ENCODE measurements at places on chromosomes 6 and 20.

- DNase-seq = no peak
Observed at GRCh38 chr6:48144021-48144420, 33.0 kb upstream of the PTCHD4 start.

- no peak for DNase-seq
Observed at GRCh38 chr6:148395583-148396101, 53.0 kb downstream of the SASH1 start.

GRCh38 chr20:11323816-11324215 is 593.9 kb upstream of the BTBD3 start:
- no peak for DNase-seq

- DNase-seq = no peak
Observed at GRCh38 chr20:5766085-5766764, 16.0 kb downstream of the SHLD1 start.

GRCh38 chr6:149220882-149221773 is 96.4 kb upstream of the TAB2 start:
- DNase-seq = no peak

GRCh38 chr20:25052255-25053194 is 5.4 kb downstream of the ACSS1 start:
- DNase-seq = peak; percentile 42

GRCh38 chr6:128070406-128070805 is 169.5 kb upstream of the THEMIS start:
- no peak for DNase-seq

- no peak for DNase-seq
Observed at GRCh38 chr20:17958373-17959256, 10.0 kb downstream of the SNX5 start.

GRCh38 chr6:88166493-88167351 is 575 bp upstream of the CNR1 start:
- peak; percentile 38 for DNase-seq

GRCh38 chr6:164532198-164533044 is 777.0 kb downstream of the C6orf118 start:
- DNase-seq = no peak

DNA sequence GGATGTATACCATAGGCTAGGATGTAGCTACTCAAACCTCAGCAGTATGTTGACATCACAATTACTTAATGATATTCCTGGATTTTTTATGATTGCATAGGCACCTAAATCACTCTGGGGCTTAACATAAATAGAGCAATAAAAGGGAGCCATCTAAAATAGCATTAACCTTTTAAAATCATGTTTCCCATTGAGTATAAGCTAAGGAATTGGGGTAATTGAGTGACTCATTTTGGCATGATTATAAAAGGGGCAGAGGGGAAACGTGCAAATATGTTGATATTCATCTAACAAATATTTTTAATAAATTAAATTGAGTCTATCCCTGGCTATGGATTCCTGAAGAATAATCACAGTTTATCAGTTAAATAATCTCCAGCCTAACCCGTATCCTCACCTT is 74.0 kb upstream of the ADGRF1 start:
- DNase-seq = no peak

DNA sequence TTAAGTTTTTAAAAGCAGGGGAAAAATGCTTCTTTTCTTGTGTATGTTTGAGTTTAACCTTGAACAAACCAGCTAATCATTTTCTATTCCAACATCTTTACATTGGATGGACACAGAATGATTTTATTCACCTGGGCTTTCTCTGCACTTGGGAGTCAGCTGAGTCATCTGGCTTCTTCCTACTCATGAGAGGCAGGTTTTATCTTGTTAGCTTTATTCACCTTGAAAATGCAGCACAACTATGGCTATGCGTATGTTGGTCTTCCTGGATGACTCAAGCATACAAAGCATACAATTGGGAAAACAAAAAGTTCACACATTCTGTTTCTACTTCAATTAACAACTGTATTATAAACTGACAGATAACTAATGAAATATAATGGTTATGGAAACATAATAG is 737.7 kb downstream of the FRK start:
- DNase-seq = no peak

GRCh38 chr20:25984933-25985332 is 288.3 kb upstream of the ZNF337 start:
- DNase-seq = peak; percentile 61

DNA sequence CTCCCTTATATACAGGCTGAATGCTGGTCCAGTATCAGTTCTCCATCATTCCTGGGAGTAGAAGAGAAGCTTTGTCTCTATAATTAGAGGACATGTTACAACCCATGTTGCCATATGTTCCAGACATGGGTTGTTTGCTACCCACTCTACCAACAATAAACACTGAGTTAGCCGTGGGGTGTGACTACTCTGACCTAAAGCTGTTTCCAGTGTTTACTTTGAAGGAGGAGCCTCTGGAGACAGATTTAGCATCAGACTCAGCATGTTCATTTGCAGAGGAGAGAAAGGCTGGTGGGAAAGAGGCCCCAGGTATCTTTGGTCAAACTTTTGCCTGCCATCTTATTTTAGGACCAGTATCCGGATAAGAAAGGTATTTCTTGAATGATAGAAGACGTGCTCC is 157.9 kb upstream of the SNX9 start:
- no peak for DNase-seq

- peak; percentile 49 for DNase-seq
Observed at GRCh38 chr6:133396233-133396983, 155.3 kb downstream of the EYA4 start.

DNA sequence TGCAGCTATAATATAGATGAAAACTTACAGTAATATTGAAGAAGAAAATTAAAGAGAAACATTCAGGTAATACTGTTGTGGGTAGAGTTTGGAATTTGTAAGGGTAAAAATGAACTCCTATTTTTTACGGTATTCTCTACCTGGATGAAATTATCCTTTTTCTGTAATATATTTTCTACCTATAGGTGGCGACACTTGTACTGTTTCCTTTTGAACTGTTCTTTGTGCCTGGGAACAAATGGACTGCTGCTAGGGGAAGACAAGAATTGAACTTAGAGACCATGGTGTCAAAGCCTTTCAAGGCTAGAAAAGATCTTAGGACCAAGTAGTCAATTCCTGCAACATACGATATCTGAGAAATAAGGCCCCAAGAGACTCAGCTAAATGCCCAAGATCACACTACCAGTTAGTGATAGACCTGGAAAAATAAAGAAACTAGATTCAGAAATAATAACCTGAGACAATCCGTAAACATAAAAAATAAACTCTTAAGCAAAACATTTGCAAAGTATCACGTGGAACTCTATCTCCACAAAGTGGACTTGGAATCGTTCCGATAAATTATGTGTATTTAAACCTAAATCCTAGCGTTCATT is 383.8 kb downstream of the TFAP2A start:
- DNase-seq = no peak

DNA sequence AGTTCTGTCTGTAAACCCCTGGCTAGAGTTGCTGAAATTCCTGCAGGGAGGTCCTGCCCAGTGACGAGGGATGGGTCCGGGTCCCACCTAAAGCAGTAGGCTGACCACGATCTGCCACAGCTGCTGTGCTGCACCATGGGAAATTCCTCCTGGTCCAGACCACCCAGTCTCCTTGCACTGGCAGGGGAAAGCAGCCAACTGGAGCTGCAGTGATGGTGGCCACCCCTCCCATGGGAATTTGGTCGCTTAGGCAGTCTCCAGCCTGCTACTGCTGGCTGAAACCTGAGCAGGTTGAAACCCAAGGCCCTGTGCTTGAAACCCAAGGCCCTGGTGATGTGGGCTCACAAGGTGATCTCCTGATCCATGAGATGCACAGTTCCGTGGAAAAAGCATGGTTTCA is 23.9 kb upstream of the MOXD1 start:
- no peak for DNase-seq

DNA sequence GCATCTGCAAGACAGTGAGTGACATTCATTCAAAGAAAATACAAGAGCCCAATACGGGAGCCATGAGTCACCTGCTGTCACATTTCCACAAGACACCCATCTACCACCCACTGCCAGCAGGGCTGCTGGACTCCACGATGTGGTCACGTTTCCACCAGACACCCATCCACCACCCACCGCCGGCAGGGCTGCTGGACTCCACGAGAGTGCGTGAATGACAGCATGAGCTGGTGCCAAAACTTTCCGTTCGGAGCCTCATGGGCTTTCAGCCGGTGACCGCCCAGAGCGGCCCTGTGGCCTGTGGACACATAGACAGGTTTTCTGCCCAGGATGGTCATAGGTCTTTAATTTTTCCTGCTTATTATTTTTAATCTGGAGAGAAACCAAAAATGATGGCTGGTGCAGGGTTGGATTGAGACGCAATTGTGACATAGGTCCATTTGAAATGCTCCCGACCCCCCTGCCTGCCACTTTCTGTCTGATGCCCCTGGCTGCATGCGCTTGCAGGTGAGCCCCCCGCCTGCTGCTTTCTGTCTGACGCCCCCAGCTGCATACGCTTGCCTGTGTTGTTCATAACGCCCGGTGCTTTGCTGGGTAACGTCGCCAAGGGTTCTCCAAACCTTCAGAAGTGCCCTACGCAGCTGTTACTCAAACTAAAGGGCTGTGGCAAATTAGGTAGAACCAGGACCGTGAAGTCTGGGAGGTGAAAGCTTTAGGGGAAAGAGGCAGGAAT is 59.1 kb upstream of the SMOC2 start:
- DNase-seq = peak; percentile 19

DNA sequence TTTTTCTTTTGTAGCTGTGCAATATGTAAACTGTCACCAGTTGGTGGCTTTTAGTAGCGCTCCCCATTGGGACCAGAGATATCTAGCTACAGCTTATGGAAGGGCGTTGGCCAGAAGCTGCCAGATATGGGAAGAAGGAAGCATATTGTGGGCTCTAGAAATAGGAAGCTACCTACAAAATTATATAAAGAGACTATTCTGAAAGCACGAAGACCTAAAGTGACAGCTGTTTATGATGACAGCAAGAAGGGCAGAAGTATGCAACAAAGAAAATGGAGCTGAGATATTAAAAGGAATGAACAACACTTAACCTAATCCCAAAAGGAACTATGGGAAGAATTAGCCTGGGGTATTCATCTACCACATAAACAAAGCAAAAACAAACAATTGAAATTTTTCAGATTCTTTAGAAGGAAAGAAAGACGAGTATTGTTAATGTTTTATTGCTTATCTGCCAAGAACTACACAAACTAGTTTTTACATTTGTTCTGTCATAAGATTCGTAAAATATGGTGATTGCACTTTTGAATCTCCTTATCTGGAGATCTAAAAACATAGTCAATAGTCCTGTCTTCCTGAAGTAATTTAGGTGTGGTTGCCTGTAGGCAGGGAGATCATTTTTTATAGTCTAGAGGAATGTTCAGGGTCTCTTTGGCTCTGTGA is 81.6 kb downstream of the NCOA7 start:
- DNase-seq = no peak

DNA sequence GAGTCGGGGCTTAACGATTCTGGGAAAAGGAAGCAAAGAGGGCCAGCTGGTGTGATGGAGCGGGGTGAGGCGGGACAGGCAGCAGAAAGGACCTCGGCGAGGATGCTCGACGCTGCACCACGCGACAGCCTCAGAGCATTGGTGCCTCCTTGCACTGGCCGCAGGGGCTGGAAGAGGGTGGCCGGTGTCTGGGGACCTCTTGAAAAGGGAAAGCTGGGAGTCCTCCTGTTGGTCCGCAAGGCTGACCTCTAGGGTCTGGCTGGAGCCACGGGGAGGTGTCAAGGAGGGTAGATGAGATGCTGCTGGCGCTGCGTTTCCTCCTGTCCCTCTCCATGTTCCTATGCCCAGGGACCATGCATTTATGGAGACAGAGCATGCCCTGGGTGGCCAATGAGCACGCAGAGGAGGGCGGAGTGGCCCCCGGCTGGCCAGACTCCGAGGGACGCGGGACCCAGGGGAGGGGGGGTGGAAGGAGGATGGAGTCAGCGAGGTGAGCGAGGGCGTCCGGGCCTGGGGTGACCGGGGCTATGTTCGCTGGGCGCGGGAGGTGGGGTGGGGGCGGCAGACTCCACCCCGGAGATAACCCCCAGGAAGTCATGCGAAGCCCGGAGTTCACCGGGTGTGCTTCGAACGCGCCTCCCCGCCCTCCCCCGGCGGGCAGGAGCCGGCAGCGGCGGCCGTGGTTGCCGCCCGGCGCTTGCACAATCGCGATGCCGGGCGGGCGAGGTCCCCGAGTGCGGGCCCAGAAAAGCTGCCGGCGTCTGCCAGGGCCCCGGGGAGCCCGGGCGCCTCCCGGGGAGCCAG is at the start of gene CYP24A1:
TSS of gene CYP24A1 (minus strand) at position 334 of the 804 bp plus-strand sequence. CDS start 407 bp downstream, outside the sequence.
- no peak for DNase-seq

DNA sequence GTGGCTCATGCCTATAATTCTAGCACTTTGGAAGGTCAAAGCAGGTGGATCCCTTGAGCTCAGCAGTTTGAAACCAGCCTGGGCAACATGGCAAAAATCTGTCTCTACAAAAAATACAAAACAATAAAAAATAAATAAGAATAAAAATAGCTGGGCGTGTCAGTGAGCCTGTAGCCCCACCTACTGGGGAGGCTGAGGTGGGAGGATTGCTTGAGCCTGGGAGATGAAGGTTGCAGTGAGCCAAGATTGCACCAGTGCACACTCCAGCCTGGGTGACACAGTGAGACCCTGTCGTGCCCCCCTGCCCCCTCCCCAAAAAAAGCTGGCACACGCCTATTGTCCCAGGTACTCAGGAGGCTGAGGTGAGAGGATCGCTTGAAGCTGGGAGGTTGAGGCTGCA is 35.1 kb upstream of the SRPK1 start:
- no peak for DNase-seq

GRCh38 chr6:4890627-4891026 is 113.2 kb downstream of the RPP40 start:
- no peak for DNase-seq

GRCh38 chr6:357791-358341 is 33.7 kb upstream of the IRF4 start:
- DNase-seq = no peak

DNA sequence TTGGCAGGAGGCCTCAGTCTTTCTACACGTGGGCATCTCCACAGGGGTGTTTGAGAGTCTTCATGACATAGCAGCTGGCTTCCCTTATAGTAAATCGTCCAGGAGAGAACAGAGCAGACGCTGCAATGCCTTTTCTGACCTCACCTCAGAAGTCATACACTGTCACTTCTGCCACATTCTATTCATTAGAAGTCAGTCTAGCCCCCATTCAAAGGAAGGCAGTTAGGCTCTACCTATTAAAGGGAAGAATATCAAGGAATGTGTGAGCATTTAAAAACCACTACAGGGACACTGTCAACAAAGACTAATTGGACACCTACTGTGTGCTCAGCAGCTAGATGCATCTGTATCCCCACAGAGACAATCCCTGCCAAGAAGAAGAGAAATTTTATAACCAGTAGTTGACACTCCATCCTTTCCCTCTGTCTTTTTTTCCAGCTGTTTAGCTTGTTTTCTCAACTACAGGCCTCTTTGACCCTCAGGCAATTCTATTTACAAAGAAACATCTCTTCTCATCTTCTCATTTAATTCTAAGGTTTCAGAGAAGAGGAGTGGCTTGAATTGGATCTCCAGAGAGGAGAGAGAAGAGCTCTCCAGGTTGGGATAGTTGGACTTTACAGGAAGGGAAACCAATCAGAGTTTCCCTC is 18.6 kb downstream of the ARMC12 start:
- DNase-seq = no peak
